Esophagus squamous epithelium (tissue), 5 donors: ENCODE measurements at places on chromosomes 5 and 9. TPM values are rescaled to one million over a fixed set of nuclear protein-coding genes. Genes with fewer than 3 reads are reported as not detected.
A peak's percentile ranks its signal among the peaks of the same experiment; 100 is the strongest.

DNA sequence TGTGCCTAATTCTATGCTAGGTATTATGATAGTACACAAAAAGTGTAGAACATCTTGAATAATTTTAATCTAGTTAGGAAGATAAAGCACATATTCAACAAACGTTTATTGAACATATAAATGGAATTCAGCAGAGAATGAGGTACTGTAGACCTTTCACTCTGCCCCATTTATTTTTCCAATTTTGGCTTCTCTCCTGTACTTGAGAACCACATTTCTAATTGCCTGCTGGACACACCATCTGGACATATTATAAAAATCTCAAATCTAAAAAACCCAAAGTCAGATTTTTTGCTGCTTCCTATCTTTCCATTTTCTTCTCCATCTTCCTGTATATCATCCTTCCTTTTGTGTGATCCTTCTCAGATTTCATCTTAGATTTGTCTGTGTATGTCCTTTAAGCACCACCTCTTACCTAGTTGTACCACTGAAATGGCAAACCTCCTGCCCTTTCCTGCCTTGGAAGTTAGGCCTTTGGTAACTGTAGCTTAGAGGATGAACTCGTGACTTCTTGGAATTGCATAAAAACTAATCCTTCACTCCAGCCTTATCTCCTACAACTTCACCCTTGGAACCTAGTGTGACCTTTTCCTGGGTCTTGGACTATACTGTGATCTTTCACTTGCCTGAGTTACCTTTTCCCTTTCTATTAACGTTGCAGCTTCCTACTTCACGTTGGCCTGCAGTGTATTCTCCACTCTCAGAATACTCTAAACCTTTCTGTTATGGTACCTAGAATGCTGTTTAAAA is 8.8 kb downstream of the SLC26A2 start:
- DNase-seq, result no peak
- no peaks in the 10 kb centered on the region for H3K4me1 ChIP-seq
- H3K27ac ChIP-seq, result no peak overlapping the region
- no peak overlapping the region for H3K4me3 ChIP-seq

DNA sequence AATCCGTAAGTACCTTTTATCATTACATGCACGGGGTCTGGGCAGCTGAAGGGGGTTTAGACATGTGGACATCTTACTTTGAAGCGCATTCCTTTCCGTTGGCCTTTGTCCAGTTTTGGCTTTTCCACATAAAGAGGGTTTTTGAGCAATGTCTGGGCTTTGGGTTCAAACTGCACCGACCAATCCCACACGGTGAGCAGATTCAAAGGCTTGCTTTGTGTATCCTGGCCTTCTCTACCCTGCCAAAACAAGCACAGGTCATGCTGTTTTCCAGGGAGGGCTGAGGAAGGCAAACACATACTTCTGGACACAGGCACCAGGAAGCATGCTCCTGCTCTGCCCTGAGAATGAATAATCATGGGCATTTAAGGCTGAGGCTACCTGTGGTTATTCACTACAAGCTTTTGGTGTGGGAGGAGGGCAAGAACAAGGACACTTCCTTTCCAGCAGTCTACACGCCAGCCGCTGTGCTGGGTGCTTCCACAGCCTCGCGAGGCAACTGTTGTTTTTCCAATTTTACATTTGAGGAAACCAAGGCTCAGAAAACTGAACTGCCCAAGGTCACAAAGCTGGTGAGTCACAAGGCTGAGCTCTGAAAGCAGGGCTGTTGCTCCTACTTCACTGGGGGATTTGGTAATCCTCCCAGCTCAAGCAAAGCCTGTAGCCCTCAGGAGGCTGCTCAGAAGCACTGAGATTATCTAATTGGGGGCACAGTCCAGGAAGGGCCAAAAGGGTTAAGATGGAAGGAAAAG is 59.8 kb upstream of the GOLPH3 start:
- DNase-seq, result no peak
- H3K27me3 ChIP-seq, result no peaks in the 10 kb centered on the region
- peaks cover 15% of the 10 kb centered on the region for H3K4me1 ChIP-seq

- H3K27me3 ChIP-seq, result no peaks in the 10 kb centered on the region
- H3K4me1 ChIP-seq, result no peaks in the 10 kb centered on the region
- no peak overlapping the region for H3K27ac ChIP-seq
- no peaks in the 10 kb centered on the region for H3K36me3 ChIP-seq
These were observed 255.9 kb upstream of the ACO1 start for GRCh38 chr9:32128546-32128945.

- no peaks in the 10 kb centered on the region for H3K36me3 ChIP-seq
- H3K4me1 ChIP-seq, result peaks cover 2% of the 10 kb centered on the region
- H3K27me3 ChIP-seq, result peaks cover 53% of the 10 kb centered on the region
These were observed at the start of gene PALM2AKAP2 for GRCh38 chr9:109779711-109780452. TSS of gene PALM2AKAP2 (plus strand) at chr9:109780198. CDS start at chr9:109780489, 291 bp downstream.

DNA sequence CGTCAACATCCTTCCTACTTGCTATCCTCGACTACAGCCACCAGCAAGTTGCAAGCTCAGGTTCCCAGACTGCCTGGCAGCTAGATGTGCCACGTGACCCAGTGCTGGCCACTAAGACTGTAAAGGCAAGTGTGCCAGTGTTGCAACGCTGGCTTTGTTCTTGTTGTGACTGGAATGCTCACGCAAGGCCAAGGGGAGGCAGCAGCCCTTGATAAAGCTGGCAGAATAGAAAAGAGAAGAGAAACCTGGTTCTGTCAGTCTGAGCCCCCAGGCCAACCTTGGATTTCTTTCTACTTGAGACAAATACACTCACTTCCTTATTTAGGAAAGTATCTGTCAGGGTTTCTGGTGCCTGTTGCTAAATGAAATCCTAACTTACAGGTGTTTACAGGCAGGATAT is 113.0 kb downstream of the KLHL3 start:
- no peak overlapping the region for H3K4me3 ChIP-seq
- peak; percentile 28 for DNase-seq
- H3K36me3 ChIP-seq, result peaks cover 2% of the 10 kb centered on the region
- peak overlapping the region; percentile 23 for H3K27ac ChIP-seq

DNA sequence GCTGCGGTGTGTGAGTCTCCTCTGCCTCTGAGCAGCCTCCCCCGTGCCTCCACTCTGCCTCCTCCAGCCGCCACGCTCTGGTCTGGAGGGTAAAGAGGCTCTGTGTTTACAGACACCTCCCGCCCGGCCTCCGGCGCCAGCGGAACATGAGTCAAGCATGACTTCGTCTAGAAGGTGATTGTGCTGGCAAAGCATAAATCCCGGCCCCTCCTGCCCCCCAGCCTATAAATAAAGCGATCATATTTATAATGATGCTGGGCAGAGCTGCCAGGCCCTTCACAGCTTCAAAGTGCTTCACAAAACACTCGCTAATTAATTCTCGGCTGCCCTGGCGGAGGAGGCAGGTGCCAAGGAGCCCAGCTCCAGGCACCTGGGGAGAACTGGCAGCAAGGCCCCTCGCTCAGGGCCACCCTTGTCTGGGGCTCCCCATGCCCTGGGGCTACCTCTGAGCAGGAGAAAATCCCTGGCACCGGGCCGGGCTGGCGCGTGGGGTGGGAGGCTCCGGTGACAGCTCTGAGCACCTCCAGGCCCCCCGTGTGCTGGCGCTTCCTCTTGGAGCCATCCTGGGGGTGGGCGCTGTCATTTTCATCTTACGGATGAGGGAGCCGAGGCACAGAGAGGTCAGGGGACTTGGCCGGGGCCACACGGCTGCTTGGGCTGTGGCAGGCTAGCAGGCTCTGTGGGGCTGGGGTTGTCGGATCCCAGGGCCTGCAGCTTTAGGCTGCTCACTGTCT is 87.8 kb downstream of the RXRA start:
- H3K4me1 ChIP-seq, result peaks cover 51% of the 10 kb centered on the region
- no peak for DNase-seq
- peak overlapping the region; percentile 74 for H3K27ac ChIP-seq
- H3K36me3 ChIP-seq, result peaks cover 84% of the 10 kb centered on the region
- no peak overlapping the region for H3K4me3 ChIP-seq

GRCh38 chr9:87771316-87772006 is 45.5 kb downstream of the CTSL start:
- H3K27ac ChIP-seq, result no peak overlapping the region
- DNase-seq, result no peak
- H3K36me3 ChIP-seq, result no peaks in the 10 kb centered on the region

DNA sequence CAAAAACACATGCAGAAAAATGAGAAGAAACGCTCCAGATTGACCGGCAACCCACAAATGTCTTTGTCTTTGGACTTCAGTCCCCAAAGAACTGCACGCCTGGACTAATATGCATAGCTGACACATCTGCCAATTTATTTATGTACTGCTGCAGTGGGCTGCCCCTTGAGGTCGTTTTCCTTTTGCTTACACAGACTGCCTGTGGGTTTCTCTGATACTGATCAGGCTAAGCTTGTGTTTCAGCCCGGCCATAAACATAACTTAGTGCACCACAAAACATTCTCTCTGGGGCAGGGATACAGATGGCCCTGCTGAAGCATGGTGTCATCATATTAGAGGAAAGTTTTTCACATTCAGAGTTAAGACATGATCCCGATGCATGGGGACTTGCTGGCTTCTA is 75.4 kb downstream of the NUDT12 start:
- DNase-seq, result no peak
- no peaks in the 10 kb centered on the region for H3K4me1 ChIP-seq
- no peaks in the 10 kb centered on the region for H3K36me3 ChIP-seq

DNA sequence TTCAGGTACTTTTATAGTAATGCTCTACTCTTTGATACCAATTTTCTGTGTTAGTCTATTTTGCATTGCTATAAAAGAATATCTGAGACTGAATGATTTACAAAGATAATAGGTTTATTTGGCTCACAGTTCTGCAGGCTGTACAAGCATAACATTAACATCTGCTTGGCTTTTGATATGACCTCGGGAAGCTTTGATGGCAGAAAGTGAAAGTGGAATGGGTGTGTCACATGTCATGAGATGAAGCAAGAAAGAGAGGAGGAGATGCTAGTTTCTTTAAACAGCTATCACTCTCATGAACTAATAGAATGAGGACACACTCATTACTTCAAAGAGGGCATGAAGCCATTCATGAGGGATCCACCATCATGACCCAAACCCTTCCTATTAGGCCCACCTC is 270.9 kb upstream of the IL12B start:
- no peak overlapping the region for H3K4me3 ChIP-seq
- no peak overlapping the region for H3K27ac ChIP-seq
- DNase-seq, result no peak
- no peaks in the 10 kb centered on the region for H3K36me3 ChIP-seq
- H3K4me1 ChIP-seq, result no peaks in the 10 kb centered on the region

- no peak overlapping the region for H3K27ac ChIP-seq
- no peak overlapping the region for H3K4me3 ChIP-seq
- H3K4me1 ChIP-seq, result no peaks in the 10 kb centered on the region
- H3K36me3 ChIP-seq, result no peaks in the 10 kb centered on the region
- H3K27me3 ChIP-seq, result no peaks in the 10 kb centered on the region
These were observed 345.5 kb upstream of the PAPPA start for GRCh38 chr9:115808108-115808507.

GRCh38 chr5:36312953-36313672 is 11.4 kb upstream of the RANBP3L start:
- H3K27me3 ChIP-seq, result no peaks in the 10 kb centered on the region
- H3K4me1 ChIP-seq, result no peaks in the 10 kb centered on the region
- no peak overlapping the region for H3K4me3 ChIP-seq

- no peaks in the 10 kb centered on the region for H3K36me3 ChIP-seq
- no peak overlapping the region for H3K27ac ChIP-seq
- no peaks in the 10 kb centered on the region for H3K27me3 ChIP-seq
- DNase-seq, result no peak
- no peaks in the 10 kb centered on the region for H3K4me1 ChIP-seq
- H3K4me3 ChIP-seq, result no peak overlapping the region
These were observed 285.7 kb upstream of the ADRA1B start for GRCh38 chr5:159630545-159630944.

DNA sequence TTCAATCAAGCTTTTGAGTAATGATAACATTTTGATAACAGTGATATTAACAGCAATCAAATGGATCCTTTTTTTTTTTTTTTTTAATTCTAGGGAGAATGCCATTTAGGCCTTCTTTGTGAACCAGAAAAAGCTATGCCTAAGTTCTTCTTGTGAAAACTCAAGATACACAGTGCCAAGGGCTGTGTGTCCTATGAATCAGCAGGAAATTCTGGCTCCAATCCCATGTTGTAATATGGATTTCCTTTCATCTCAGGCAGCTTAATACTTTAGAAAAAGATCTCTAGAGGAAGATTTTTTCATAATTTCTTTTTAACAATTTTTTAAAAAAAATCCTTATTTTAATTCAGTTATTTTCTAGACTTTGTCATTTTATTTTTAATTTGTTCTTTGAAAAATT is 96.1 kb downstream of the NUDT12 start:
- H3K36me3 ChIP-seq, result no peaks in the 10 kb centered on the region
- DNase-seq, result no peak
- H3K27me3 ChIP-seq, result no peaks in the 10 kb centered on the region
- H3K4me1 ChIP-seq, result no peaks in the 10 kb centered on the region

GRCh38 chr5:151196556-151197290 is 27.2 kb downstream of the CCDC69 start:
- peak overlapping the region; percentile 79 for H3K27ac ChIP-seq
- H3K4me1 ChIP-seq, result peaks cover 15% of the 10 kb centered on the region
- peaks cover 37% of the 10 kb centered on the region for H3K36me3 ChIP-seq
- DNase-seq, result no peak
- no peak overlapping the region for H3K4me3 ChIP-seq

Gene ZNF462
- total RNA-seq, result 20.5 TPM

Gene EIF4E1B
- total RNA-seq, result not detected

Gene PCDHGC3
- total RNA-seq, result 39.2 TPM

Gene SV2C
- 0.09 TPM for total RNA-seq

Gene HSPB3
- total RNA-seq, result 0.40 TPM
